ENCODE measurements at places on chromosomes 12 and 14.

GRCh38 chr12:7042842-7043241 lies 17.7 kb upstream of the C1S start:
- DNase-seq: peak; percentile 16

- DNase-seq: no peak
Measured at GRCh38 chr14:74463697-74464096, 29.4 kb downstream of the NPC2 start.

- no peak for DNase-seq
Measured at GRCh38 chr12:83434600-83434999, 747.9 kb downstream of the TMTC2 start.

GRCh38 chr14:100017553-100017952 lies 47.7 kb upstream of the EVL start:
- DNase-seq: no peak

- no peak for DNase-seq
Measured at GRCh38 chr12:18368594-18368993, 107.3 kb downstream of the PIK3C2G start.

GRCh38 chr12:67593041-67593440 lies 55.5 kb upstream of the DYRK2 start:
- DNase-seq: peak; percentile 76

- DNase-seq: no peak
Measured at GRCh38 chr14:69663300-69663643, 51.9 kb downstream of the SUSD6 start.

- no peak for DNase-seq
Measured at GRCh38 chr12:43054085-43054484, 464.5 kb upstream of the PRICKLE1 start.

GRCh38 chr14:106286697-106287290 lies 760.4 kb downstream of the TMEM121 start:
- no peak for DNase-seq

- no peak for DNase-seq
Measured at GRCh38 chr12:2775431-2775830, 19.3 kb upstream of the FKBP4 start.

DNA sequence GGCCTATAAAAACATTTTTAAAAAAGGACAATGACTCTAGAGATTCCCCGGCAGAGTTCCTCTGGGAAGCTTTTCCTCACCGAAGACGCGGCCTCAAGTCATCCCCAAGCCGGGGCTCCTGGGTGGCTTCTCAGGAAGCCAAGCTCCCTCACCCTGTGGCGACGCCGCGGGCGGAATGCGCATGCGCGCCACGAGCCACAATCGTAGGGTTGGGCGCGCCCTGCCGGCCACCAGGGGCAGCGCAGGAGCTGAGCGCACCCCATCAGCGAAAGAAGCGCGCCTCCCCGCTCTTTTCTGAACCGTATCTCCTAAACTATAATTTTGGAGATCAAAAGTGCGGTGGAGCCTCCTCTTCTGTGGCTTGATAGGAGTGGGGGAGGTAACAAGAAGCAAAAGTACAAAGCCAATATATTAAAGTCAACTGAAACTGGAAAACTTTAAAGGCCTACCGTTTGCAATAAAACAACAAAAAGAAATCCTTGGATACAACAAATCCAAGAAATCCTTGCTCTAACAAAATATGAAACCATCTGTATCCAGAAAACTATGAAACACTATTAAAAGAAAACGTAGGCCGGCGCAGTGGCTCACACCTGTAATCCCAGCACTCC lies 17.4 kb upstream of the CHFR start:
- peak; percentile 19 for DNase-seq

DNA sequence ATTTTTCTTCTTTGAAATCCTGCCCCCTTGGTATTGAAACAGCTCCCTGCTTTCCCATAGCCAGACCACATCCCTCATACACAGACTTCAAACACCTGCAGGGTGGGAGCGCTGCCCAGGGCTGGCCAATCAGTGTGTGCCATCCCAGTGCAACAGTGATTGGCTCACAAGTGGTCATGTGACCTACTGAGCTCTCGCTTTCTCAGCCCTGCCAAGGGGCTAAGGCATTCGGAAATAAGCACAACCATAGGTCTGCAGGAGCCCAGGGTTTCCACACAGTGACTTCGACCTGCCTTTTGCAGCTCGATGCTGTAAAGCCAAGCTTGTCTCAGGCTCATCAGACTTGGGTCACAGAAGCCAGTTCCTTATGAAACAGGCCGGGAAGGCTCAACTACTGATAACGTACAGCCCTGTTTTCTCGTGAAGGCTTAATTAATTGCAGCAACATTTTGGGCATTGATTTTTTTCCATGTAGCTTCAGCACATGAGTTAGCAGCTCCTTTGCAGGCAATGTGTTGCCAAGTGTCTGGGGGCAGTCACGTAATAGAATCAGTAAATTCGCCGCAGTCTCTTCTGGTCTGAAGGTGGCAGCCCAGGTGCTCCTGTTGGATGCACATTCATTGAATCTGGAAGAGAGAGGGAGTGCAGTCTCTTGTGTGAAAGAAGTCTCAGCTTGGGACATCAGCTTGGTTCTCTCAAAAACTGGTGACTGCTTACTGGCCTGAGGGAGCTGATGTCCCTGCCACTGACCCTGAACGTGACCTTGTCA lies 1091.8 kb downstream of the AACS start:
- DNase-seq: no peak

DNA sequence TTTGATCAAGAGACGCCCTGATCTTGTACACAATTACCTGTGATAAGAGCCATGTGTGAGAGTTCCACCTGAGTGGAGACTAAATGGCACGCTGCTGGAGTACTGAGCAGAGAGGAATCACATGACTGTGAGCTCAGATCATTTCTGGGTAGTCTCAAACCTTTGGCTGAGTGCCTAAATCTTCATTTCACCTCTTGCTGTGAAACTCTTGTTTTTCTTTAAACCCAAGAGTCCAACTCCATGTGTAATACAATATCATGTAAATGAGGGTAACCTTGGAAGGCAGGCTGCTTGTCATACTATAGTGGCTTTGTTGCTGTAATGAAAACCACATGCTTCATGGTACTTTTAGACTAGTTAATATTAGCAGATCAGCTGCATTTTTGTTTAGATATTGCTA lies 156.9 kb downstream of the CAND1 start:
- DNase-seq: no peak

DNA sequence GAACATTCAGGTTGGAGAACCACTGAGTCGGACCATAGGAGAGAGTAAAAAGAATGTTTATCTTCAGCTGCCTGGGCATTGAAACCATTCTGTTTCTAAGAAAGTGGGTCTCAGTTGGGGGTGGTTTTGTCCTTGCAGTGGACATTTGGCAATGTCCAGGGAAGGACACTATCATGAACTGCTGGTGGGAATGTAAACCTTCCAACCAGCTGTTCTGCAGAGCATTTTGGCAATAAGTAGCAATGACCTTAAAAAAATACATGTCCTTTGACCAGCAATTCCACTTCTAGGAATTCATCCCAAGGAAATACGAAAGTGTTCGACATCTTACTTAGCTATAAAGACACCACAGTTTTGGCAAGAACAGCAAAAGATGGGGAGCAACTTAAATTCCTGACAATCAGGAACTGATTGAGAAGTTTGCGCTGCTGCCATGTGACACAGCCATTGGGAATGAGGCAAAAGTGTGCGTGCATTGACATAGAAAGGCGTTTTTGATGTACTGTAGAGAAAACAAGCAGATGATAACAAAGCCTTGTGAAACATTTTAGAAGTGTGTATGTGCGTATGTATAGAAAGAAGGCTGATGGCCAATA lies 82.9 kb upstream of the MAP1LC3B2 start:
- DNase-seq: no peak

GRCh38 chr14:90049390-90049789 lies 12.4 kb upstream of the KCNK13 start:
- DNase-seq: no peak

GRCh38 chr12:58502226-58502625 lies 418.1 kb downstream of the LRIG3 start:
- no peak for DNase-seq

- no peak for DNase-seq
Measured at GRCh38 chr12:114678028-114678427, 5.9 kb downstream of the TBX3 start.

- peak; percentile 18 for DNase-seq
Measured at GRCh38 chr12:2891240-2892053, 756 bp downstream of the TULP3 start.

DNA sequence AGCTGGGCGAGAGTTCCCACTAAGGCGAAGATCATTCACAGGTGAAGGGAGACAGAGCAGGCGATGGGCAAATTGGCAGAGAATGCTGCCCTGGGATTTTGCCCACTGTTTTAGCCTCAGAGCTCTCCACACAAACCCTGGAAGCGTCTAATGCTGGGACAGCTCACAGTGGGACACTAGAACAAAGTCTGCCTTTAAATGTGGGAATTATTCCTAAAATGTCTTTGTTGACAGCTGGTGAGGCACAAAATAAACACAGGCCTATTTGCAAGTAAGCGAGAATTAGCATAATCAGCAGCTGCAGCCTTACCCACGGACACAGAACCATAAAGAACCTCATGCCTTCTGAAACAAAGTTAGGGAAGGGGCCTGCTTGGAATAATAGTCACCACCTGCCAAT lies 824.5 kb downstream of the AACS start:
- DNase-seq: no peak

- no peak for DNase-seq
Measured at GRCh38 chr14:88856786-88857366, 32.4 kb downstream of the TTC8 start.

DNA sequence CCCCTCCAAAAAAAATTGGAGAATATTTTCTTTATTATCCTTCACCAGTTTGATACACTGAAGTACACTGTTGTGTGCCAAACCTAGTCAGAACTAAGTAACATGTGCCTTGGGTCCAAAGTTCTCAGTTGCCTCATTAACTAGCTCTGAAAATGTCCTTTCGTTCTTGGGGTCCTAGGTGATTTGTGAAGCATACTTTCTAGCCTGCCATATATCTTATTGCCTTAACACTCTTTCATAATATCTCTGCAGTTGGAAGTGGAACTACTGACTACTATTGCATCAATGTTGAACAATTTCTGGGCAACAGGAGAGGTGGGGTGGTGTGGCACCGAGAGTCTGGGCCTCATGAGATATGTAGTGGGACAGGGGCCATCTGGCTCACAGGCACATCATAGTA lies 592.9 kb upstream of the FBXO33 start:
- no peak for DNase-seq

DNA sequence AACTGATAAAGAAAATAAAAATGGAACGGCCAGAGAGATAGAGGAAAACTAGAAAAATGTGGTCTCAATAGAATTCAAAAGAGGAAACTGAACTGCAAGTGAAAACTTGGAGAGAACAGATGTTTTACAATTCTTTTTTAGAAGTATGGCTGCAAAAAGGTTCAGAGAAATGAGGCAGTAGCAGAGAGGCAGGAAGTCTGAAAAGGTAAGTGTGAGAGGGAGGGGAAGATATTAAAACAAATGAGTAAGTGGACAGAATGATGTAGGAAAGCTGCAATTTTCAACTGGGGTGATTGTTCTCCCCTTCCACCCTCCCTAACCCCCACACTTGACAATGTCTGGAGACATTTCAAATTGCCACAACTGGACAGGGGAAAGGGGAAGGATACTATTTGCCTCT lies 12.9 kb downstream of the BTBD7 start:
- no peak for DNase-seq

- DNase-seq: no peak
Measured at GRCh38 chr12:107309020-107309419, 215.7 kb upstream of the CRY1 start.

DNA sequence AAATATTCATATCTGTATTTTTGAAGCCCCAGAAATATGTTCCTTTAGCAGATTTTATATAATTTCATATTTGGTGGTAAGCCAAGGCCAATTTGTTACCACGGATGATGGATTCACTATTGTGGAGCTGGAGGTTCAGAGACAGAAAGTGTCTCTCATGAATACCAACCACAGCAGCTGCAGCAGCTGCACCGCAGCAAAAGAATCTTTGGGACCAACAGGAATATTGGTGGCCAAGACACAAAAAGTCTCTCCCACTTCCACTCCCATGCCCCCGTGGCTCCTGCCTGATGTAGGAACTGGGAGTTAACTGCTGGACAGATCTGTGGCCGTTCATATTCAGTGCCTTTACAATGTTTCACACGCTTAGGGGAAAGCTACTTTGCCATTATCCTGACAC lies 155.3 kb downstream of the ADAMTS20 start:
- DNase-seq: no peak

GRCh38 chr14:33352821-33353220 lies 414.1 kb downstream of the NPAS3 start:
- DNase-seq: no peak

All from RWPE1 (cell line).